Effector memory CD4-positive, alpha-beta T cell (primary cell): ENCODE measurements at places on chromosomes 6 and 20.

- no peak for DNase-seq
Measured at GRCh38 chr20:46915575-46916257, 21.1 kb downstream of the EYA2 start.

- no peak for DNase-seq
Measured at GRCh38 chr6:14502551-14502950, 385.0 kb downstream of the CD83 start.

DNA sequence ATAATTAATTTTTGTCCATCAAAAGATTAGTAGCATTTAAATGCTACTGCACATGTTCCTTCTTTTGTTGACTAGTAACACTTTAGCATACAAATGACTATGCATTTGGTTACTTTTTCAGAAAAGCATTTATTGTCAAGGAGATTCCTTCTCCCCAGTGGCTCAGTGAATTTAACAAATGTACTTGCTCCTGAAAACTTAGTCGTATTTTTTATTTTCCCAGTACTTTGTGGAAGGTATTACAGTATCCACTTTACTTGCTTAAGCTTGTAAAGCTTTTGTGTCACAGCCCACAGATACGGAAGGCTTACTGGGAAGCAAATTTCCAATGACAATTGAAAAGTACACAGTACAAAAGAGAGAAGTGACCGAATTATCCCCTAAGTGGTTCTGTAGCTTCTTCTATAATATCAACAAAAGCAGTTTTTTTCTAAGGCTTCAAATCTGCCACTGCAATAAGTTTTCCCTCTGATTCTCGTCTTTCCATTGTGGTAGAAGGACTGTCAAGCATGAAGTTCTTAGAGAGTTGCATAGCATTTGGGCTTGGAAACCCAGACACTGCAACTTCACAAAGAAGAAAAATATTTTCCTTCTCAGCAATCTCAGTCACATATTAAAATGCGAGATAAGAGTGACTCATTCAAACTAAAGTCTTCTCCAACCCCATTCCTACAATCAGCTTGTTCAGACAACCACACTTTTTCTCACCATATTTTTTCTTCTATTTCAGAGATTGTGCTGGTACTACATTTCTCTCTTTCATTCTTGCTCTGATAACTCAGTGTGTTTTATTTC lies 431.2 kb downstream of the GRIK2 start:
- no peak for DNase-seq

DNA sequence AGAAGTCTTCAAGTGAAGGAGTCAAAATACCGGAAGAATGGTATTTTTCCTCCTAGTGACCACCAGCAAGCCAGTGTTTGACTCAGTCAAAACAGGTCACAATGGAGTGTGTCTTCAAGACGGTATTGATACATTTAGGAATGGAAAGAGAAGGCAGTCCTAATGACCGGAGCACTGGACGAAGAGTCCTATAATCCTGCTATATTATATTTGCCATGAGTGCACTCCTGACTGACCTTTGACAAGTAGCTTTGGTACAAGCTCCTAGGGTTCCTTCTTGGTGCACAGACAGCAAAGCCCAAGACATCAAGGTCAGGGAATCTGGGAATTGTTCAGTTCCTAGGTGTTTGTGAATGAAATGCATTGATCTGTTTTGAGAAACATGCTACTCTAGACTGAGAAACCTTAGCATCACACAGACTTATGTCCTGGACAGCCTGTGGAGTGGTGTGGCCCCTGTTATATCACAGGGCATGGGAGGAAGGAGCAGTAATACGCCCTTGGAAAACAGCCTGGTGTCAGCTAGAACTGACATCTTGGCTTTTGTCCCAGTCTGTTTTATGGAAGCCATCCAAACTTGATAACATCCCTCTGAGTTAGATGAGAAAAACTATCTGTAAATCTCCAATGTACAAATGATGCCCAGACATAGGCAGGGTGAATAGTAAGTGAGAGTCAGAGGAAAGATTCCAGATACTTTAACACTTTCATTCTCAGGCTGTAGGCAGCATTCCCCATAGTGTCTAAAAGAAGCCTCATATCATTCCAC lies 18.5 kb downstream of the NOX3 start:
- DNase-seq = no peak

- DNase-seq = no peak
Measured at GRCh38 chr20:25225642-25226432, 22.0 kb upstream of the PYGB start.

- DNase-seq = no peak
Measured at GRCh38 chr6:34553750-34554149, 2.4 kb downstream of the SPDEF start.

DNA sequence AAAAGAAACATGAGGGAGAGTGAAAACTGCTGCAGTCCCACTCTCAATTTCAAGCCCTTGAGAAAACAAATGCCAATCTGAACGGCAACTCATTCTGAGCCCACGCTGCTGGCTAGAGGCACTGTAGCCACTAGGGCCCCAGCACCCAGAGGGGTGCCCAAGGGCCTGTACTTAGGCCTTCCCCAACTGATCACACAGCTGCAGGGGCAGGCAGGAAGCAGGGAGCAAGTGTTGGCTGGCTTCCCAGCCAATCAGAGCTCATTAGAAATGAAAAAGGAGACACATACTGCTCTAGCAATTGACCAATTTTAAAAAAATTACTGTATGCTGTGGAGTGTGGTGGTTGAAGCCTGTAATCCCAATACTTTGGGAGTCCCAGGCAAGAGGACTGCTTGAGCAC lies 3.7 kb upstream of the BEND3 start:
- DNase-seq = no peak

GRCh38 chr20:48823960-48824498 lies 3.8 kb downstream of the PREX1 start:
- peak; percentile 33 for DNase-seq

DNA sequence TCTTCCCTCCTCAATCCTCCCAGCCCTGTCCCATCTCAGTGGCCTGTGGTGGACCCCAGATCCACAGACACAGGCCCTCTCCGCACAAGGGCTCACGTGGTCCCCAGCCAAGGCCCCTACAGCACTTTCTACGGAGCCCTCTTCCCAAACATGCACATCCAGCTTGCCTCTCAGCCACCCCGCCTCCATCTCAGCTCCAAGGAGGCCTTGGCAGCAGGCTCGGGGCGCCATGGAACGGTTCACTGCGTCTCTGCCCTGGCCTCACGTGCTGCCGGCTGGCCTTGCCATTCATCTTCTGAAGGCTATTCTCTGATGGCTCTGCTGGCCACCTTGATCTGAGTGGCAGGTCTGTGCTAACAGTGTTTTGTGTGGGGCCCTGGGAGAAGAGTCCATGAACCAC lies 33.0 kb downstream of the GNAS-AS1 start:
- no peak for DNase-seq

DNA sequence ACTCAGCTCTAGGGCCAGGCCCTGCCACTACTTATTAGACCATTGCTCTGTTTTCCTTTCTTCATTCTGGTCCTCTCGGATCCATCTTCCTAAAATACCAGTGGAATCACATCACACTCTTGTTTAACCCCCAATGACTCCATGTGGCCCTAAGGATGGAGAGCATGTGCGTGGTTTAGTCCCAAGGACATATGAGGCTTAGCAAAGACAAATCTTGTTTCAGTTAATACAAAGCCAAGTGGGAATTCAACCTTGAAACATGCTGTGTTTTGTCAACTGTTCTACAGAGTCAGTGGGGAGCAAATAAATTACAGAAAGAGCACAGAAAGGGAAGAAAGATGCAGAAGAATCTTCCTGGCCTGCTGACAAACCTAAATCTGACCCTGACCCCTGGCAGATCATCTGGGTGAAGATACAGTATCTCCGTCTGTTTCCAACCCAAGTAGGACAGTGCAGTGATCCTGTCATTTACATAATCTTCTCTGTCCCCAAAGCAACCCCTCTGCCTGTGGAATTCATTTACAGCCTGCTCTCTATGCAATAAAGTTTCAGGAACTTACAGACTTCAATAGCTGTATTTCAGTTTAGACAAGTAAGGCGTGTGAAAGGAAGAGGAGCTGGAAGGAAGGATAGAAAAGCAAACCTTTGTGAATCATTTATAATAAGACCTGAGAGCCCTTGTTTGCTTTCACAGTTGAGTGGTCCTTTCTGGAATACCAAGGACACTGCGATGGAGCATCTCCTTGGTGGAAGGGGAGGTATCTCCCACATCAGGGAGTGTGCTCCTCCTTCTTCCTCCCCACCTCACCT lies 144.0 kb downstream of the THBS2 start:
- DNase-seq = no peak

- DNase-seq = no peak
Measured at GRCh38 chr6:1872649-1873131, 263.0 kb downstream of the FOXC1 start.

- DNase-seq = peak; percentile 39
Measured at GRCh38 chr6:26554697-26555504, 16.7 kb downstream of the HMGN4 start.

DNA sequence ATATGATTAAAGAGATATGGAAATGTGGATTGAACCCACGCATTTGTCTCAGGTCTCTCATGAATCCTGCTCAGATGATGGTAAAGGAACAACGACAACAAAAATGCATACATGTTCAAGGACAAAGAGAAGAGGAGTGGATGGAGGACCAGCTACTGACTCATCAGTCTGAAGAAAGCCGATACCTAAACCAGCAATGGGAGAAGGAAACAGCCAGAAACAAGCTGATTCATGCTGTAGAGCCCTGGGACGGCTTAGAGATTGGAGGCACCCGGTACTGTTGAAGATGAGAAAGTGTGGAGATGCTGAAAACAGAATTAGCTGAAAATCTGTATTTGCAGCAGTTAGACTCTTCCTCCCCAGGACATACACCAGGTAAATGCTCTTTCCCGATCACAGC lies 14.4 kb upstream of the RIPPLY2 start:
- DNase-seq = no peak

DNA sequence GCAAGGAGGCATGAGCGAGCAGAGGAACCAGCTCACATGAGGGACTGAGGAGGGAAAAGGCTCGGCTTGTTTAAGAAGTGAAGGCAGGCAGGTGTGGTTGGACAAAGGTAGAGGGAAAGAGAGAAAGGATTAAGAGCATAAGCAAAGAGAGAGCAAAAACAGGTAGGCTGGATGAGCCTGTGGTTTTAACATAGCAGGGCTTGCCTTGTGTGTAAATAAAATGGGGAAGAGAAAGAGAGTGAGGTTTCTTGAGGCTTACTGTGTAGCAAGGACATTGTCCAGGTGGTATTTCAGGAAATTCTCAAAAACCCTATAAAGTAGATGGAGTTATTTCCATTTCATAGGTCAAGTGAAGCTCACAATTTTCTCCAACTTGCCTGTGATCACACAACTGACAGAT lies 93.9 kb upstream of the HDAC2 start:
- DNase-seq = no peak
